ENCODE measurements at places on chromosomes 11 and 22.

DNA sequence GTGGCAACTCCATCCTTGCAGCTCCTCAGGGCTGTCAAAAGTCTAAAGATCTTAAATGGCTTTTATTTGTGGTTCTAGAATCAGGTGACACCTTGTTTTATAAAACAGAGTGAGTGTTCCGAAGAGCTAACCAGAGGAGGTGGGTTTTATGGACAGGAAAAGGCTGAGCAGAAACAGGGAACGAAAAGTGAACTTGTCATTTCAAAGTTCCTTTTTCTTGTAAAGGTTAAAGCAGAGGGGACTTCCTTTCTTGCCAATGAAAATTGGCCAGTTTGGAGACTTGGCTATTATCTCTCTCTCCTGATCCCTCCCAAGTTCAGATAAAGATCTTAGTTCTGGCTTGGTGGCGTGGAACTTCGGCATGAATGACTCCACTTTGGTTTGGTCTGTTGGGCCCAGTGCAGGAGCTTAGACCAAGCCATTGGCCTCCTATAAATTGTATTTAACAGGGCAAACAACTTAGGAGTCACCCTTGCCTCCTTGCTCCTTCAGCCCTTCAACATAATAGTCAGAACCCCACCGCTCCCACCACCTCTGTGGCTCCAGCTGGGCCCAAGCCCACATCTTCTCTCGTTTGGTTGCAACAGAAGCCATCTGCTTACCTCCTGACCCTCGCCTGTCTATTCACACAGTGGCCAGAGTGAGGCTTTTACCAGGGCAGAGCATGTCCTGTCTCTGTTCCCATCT is 102.4 kb upstream of the THY1 start:
- no peak for DNase-seq

DNA sequence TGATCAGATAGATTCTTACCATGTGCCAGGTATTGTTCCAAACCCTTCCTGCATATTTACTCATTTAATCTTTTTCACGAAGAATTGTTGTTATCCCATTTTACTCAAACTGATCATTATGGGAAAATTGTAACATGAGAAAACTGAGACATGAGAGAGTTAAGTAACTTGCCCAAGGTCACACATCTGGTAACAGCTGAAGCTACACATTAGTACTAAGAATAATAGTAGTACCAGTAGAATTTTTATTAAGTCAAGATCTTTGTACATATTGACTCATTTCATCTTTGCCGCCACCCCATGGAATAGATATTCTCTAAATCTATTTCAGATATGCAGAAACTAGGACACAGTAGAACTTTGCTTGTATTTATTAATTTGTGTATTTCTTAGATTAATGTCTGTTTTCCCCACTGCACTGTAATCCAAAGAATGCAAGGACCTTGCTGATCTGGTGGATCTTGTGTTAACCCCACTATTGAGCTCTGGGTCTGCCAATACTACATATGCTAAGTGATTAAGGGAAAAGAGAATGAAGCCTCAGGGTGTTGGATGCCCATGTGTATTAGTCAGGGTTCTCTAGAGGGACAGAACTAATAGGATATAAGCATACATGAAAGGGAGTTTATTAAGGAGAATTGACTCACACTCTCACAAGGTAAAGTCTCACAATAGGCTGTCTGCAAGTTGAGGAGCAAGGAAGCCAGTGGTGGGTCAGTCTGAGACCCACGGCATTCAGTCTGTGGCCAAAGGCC is 72.8 kb downstream of the PARVA start:
- DNase-seq: no peak

GRCh38 chr11:36508743-36509142 is 1.3 kb downstream of the TRAF6 start:
- no peak for DNase-seq

GRCh38 chr11:113242767-113243397 is 71.5 kb upstream of the TTC12 start:
- no peak for DNase-seq

- DNase-seq: no peak
These were observed 1044.7 kb downstream of the BRD1 start for GRCh38 chr22:48782811-48783511.
